ENCODE measurements at places on chromosomes 2 and 18.
A peak's percentile ranks its signal among the peaks of the same experiment; 100 is the strongest.

- DNase-seq = no peak
These were observed 12.5 kb downstream of the CAPN14 start for GRCh38 chr2:31204783-31205182.

DNA sequence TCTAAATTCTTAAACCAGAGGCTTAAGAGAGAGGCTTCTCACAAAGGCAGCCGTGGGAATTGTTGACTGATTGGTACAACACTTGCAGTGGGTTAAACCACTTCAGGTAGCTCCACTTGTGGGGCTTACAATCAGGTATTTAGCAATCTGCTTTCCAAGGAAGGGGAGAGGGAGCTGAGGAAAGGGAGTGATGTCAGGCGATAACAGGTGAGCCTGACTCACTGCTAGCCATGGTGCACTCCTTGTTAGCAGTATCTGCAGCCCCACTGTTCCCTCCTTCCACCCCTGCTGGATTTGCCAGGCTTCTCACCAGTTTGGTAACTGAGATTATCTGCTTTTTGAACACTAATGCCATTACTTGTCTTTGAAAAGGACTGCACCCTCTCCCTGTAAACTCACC, 1056.7 kb upstream of the FANCL start:
- DNase-seq = no peak

DNA sequence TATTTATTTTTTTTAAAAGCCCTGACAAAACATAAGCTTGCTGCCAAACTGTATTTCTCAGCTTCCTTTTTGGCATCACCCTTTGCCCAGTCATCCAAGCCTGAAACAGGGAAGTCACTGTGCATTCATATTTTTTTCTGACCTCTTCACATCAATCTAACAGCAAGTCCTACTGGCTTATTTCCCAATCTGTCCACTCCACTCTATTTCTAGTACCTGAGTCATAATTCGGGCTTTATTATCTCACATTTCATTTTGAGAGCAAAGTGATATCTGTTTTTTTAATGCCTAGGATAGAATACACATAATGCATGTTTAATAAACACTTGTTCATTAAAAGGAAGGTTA, 5.1 kb downstream of the HNMT start:
- DNase-seq = peak; percentile 92

- no peak for DNase-seq
These were observed 202.7 kb downstream of the ACKR3 start for GRCh38 chr2:236772220-236772837.

DNA sequence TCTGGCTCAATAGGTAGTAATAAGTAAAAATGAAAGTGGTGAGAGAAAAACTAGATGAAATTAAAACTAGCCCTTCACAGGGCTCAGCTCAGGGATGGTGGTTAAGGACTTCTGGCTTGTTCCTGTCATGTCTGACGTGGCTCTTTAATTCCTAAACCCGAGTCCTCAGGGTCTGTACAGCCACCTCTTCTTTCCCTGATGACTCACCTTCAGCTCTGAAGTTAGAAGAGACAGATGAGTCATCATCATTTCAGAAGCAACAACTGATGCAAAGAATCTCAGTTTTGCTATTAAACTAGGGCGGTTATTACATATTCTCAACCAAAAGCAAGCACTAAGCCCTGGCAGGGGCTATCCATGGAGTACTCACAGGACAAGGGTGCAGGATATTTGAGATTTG, 24.0 kb upstream of the ITGB6 start:
- peak; percentile 41 for DNase-seq

GRCh38 chr2:166926657-166927056, 38.4 kb downstream of the XIRP2 start:
- no peak for DNase-seq

- no peak for DNase-seq
These were observed 195.7 kb upstream of the TMEFF2 start for GRCh38 chr2:192390401-192390800.

GRCh38 chr2:8169443-8169842, 512.4 kb upstream of the ID2 start:
- DNase-seq = no peak

DNA sequence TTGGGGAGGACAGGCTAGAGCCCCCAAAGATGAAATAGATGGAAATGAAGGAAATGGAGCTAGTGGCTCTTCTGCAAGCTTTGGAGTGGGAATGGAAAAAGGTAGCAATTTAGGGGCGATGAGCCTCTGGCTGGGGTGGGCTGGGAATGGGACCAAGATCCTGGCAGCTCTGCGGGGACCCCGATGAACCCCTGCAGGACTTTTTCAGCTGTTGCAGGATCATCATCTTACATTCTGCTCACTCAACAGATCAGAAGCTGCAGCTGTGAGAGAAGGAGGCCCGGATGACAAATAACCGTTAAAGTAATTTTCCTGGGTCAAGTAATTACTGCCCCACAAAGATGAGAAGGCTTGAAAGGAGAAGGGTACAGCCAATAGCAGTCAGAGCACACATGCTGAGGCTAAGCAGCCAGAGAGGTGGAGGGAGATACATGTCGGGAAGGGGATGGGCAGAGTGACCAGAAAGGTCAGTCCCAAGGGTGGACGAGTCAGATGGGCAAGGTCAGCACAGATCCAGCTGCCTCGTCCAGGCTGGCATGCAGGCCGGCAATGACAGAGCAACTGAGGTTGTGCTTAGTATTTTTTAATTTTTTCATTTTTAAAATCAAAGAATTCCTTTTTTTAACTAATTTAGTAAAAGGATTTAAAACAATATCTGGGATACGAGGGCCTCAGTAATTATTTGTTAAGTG, 245.0 kb upstream of the RAB6C start:
- DNase-seq = no peak

DNA sequence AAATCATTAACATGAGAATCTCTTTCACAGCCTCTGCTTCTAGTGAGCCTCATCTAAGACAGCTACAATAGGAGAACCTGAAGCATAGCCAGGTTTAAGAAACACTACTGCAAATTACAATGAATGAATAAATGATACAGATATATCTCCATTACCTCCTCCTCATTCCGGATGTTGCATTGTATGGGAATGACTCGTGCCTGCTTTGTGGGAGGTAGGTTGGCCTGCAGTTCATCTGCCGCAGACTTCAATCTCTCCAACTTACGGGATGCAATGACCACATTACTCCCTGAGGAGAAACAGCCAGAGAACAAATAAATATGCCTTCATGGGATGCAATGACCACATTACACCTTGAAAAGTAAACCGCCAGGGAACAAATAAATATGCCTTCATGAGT, 15.4 kb downstream of the PECR start:
- DNase-seq = no peak
